NCI-H2081 (cell line): ENCODE measurements at places on chromosomes 7 and 10.

- DNase-seq = no peak
Observed at GRCh38 chr10:14429043-14429700, 98.4 kb upstream of the FRMD4A start.

GRCh38 chr7:110646804-110647203 is 444.1 kb upstream of the LRRN3 start:
- DNase-seq = no peak

DNA sequence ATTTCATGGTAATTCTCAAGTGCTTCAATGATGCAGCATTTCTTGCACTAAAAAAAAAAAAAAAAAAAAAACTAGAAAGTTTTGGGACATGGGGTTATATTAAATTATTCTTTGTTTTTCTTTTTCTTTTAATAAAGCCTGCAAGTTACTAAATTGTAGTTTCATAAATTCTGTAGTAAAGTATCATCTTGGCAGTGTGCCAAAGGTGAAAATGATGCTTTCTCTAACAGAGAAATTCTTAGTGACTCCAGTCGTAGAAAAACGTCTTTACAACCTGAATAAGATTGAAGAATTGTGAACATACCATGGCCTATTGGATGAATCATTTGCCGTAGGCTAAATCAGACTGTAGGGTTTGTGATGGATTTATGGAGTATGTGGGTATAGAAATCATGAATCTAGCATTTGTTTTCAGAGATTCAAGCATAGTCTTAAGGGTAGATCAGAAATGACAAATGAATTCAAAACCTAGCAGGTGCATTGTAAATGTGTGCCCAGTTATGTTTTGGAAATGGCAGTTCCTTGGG is 27.1 kb downstream of the RBM17 start:
- no peak for DNase-seq

DNA sequence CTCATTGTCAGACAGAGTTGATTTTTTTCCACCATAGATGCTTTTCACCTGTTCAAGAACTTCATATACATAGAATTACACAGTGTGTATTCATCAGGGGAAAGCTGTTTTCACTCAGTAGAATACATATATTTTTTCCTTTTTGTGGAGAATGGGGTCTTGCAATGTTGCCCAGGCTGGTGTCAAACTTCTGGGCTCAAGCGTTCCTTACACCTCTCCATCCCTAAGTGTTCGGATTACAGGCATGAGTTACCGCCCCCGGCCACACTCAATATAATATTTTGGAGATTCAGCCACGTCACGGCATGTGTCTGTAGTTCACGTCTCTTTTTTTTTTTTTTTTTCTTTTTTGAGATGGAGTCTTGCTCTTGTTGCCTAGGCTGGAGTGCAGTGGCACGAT is 7.5 kb upstream of the SMC3 start:
- DNase-seq = no peak

DNA sequence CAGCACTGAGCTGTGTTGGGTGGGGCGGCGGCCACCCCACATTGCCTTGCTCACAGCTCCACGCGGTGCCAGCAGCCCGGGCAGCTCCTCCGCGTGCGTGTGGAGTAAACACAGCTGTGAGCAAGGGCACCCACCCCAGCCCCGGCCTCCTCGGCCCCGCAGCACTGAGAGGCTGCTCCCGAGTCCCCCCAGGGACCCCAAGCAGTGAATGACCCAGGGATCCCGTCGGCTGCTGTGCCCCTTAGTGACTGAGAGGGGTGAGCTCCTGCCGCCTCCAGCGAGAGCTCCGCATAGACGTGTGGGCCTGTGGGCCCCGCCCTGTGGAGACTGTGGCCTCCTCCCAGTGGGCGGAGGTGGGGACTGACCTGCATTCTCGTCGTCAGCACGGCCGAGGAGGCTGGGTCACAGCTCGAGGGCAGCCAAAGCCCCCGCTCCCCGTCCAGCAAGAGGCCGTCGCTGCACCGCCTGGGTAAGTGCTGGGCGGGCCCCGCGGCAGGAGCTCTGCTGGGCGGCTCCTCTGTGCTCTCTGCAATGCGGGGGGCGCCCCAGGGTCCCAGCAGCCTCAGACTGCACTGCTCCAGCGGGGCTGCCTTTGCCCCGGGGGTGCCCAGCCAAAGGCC is 29.9 kb upstream of the UTF1 start:
- DNase-seq = no peak

- no peak for DNase-seq
Observed at GRCh38 chr7:104956753-104957450, 57.1 kb upstream of the KMT2E start.

- peak; percentile 42 for DNase-seq
Observed at GRCh38 chr7:105309235-105310169, 79.2 kb downstream of the SRPK2 start.

GRCh38 chr7:85191383-85191782 is 4.5 kb upstream of the SEMA3D start:
- DNase-seq = peak; percentile 50

DNA sequence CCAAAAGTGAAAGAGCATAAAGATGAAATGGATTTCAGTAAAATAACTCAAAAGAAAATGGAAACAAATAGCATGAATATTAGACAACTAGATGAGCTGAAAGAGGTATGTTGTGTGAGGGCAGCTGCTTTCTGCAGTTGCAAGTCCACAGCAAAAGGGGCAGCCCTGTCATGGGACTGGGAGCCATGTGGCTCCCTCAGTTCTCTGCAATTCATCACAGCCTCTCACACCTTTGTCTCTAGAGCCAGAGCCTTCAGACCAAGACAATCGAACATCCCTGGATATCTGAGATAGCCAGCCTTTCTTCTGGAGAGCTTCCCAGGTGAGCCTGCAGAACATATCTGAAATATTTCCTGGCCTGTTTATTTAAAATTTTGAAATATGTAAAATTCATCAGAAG is 538.7 kb downstream of the REEP3 start:
- no peak for DNase-seq

DNA sequence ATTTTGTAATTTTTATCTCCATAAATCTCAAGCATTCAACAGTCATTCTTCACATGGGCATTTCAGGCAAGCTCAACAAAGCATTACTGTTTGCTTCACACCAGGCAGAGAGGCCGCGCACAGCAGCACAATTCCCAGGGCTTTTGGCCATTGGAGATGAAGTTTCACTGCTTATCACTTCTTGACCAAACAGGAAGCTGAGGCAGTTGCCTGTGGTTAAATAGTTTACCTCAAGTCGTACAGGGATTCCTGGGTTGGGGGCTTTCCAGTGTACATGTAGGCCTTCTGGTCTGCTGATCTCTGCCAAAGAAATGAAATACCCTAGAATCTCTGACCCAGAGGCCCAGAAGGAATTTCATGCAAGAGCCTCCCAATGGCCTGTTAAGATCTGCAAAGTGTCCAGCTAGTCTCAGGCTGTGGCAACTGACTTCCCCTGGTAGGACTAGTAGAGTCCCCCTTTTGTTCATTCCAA is 11.2 kb upstream of the PRDX3 start:
- no peak for DNase-seq

DNA sequence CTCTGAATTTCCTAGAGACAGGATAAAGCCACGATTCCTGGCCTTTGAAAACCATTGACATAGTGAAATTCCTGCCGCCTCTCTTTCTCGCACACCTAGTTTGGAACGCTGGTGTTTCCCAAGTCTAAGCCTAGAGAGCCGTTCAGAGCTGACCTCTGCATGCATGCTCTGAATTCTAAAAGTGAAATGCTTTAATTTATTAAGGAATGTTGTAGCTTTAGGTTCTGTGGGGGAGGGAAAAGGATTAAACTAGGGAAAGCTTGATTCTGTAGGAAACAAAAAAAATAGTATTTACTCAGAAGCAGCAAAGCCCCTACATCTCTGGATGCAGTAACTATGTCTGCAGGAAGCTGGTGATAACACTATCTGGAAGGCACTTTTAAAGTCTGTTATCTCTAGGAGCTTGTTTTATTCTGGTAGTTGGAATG is 27.3 kb downstream of the PFKP start:
- DNase-seq = no peak

- no peak for DNase-seq
Observed at GRCh38 chr7:93145354-93145753, 2.8 kb downstream of the SAMD9L start.

DNA sequence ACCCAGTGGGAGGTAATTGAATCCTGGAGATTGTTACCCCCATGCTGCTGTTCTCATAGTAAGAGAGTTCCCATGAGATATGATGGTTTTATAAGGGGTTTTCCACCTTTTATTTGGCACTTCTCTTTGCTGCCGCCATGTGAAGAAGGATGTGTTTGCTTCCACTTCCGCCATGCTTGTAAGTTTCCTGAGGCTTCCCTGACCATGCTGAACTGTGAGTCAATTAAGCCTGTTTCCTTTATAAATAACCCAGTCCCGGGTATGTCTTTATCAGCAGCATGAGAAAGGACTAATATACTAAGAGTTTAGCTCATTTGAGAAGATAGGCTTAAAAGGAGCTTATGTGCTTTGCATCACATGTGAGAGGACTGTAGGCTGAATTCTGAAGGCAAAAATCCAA is 29.3 kb downstream of the TMEM248 start:
- DNase-seq = no peak

- no peak for DNase-seq
Observed at GRCh38 chr7:7327423-7327822, 145.1 kb downstream of the C1GALT1 start.

- peak; percentile 35 for DNase-seq
Observed at GRCh38 chr7:27167916-27168264, 2.6 kb upstream of the HOXA9 start.

- no peak for DNase-seq
Observed at GRCh38 chr10:3067859-3068179, 471 bp downstream of the PFKP start.

DNA sequence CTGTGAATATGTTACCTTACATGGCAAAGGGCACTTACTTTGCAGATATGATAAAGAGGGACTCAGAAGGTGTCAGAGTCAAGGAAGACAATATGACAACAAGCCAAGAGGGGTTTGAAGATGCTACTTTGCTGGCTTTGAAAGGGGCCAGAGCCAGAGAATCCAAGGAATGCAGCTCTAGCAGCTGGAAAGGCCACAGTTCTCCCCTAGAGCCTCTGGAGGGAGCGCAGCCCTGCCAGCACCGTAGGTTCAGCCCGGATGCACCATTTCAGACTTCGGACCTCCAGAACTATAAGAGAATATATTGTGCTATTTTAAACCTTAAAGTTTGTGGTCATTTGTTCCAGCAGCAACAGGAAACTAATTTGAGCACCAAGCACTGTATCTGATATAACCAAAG is 32.9 kb upstream of the WDR11 start:
- no peak for DNase-seq

DNA sequence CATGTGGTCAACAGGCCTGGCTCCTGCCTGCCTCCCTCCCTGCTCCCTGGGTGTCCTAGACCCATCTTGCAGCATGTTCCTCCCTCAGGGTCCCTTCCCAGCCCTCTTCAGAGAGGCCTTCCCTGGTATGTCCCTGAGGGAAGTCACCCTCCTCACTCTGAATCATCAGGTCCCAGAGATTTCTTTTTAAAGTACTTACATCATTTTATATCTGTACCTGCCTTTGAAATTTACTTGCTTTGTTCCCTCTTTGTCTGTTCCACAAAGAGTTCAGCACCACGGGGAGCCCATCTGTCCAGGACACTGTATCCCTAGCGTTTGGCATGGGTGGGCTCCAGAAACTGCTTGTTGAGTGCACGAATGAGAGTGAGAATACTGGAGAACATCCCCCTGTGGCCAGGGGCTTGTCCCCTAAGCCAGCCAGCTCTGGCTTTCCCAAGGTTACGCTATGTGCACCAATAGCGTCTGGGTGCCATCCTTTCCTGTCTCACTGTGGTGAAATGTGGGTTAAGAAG is 50.6 kb upstream of the IGFBP3 start:
- no peak for DNase-seq

- DNase-seq = peak; percentile 65
Observed at GRCh38 chr7:87934699-87935383, 790 bp downstream of the ADAM22 start.

DNA sequence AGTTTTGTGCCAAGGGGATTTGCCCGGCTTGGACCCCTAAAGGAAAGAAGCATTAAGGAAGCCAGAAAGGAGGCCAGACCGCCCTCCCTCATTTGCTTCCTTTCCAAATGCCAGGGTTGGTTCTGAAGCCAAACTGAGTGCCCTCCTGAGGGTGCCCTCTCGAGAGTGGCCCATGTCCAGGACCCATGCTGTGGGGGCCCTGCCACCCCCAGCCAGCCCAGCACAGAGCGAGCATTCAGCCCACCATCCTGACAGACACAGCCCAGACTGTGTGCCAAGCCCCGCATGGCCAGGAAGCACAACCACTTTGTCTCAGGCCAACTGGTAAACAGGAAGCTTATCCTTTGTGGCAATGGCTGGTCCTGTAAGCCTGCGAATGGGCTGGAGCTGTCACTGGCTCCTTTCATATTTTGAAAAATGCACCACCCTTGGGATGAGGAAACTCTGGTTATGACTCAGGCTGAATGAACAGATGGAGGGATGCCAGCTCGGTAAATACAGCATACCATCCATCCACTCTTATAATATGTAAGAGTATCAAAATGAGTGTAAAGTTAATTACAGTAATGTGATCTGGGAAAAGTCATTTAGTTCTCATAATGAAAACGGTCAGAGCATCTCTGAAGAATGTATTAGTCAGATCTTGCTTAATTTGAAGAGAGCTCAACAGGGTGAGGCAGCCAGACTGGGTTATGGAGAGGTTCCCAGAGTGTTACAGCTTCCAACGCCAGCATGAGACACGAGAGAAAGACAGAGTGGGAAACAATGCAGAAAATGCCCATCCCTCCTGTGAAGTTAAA is 65.0 kb downstream of the STK17A start:
- DNase-seq = peak; percentile 93

- DNase-seq = no peak
Observed at GRCh38 chr10:79168210-79168609, 99.4 kb downstream of the ZMIZ1 start.

- DNase-seq = no peak
Observed at GRCh38 chr7:107833684-107834106, 30.7 kb upstream of the SLC26A3 start.
